ENCODE measurements at places on chromosomes 7 and 10. TPM values are rescaled to one million over a fixed set of nuclear protein-coding genes. Genes with fewer than 3 reads are reported as not detected.

DNA sequence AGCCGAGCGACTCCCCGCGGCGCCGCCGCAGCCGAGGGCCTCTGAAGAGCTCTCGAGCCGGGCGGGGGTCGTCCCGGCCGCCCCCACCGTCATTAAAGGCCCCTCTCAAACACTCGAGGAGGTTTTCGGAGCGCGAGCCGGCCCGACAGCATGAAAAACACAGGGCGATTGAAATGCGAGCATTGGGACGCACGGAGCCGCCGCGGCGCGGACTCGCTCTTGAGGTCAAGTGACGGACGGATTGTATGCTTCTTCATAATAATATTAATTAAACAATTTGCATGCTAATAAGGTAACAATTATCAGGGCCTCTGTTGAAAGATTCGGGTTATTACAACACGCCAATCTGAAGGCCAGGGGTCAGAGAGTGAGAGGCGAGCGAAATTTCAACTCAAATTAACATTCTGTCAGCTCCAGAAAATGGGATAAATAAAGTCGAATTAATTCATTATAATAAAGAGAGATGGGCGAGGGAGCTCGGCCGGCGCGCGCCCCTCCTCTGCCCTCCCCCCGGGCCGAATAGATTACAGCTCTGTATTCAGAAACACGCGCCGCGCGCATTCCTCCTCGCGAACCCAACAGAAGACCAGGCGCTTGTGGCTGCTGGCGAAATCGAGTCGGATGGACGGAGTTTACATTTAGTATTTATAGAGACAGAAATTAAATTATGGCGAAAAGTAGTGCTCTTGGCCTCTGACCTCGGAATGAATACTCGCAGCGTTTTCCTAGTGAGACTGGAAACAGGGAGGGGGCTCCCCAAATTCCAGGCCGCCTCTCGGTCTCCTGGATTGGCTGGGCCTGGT is 2.1 kb upstream of the UNCX start:
- no peak for DNase-seq
- peak overlapping the region; percentile 22 for H3K4me3 ChIP-seq
- no peak overlapping the region for H3K27ac ChIP-seq
- peaks cover 36% of the 10 kb centered on the region for H3K27me3 ChIP-seq

DNA sequence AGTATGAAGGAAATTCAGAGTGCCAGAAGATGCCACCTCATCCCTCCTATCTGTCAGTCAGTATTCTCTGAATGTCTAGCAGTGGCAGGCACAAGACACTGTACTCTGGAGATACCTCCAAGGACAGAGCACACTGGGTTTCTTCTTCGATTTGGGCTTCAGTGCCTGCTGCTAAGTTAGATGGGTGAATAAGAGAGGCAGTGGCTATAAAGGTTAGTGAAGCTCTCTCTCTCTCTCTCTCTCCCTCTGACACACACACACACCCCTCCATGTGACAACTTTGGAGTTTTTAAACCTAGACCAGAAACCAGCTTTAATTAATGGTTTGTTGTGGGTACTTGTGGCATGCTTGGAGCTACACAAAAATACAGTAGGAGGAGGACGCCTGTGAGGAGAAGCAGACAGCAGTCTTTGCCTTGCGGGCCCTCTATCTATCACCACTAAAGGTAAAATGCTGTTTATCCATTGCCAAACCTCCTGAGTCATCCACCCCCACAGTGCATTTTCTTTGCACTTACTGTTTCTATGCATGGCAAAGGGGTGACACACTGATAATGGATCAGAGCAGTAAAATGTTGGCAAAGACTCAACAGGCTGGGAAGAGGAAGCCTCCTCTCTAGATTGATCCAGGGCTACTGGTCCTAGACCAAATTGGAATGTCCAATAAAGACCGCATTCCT is 102.5 kb downstream of the TRIL start:
- DNase-seq = no peak
- H3K4me1 ChIP-seq = no peaks in the 10 kb centered on the region
- peaks cover 14% of the 10 kb centered on the region for H3K27me3 ChIP-seq

DNA sequence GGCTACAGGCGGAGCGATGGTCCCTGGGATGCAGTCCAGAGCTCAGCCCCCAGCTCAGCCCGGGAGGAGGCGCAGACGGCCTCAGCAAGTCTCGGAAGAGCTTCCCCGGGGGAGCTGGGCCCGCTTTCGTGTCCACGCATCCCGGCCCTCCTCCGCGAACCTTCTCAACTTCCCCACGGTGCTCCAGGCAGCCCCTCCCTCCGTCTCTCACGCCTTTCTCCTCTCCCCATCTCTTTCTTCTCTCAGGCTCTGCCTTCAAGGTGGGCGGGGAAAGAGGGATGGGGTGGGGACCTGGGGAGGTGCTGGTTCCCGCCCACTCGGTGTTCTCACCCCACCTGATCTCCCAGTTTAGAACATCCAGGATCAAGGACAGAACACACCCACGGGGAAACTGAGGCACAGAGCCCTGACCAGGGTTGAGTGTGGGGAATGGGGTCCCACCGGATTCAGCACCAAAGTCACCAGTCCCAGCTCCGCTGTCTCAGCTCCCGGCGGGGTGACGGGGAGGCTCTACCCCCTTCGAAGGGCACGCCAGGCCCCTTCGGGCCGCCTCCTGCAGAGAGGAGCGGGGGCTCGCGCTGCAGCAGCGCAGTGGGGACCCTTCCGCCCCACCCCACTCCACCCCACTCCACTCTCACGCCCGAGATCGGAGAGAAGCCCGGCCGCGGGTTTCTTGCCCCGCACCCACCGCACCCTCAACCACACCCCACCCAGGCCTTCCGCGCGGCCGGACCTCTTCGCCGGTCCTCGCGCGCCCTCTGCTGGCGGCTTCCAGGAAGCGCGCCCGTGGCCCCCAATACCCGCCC is 18.2 kb downstream of the POLL start:
- no peaks in the 10 kb centered on the region for H3K27me3 ChIP-seq
- H3K36me3 ChIP-seq = no peaks in the 10 kb centered on the region
- H3K4me3 ChIP-seq = peak overlapping the region; percentile 82
- H3K27ac ChIP-seq = no peak overlapping the region
- H3K4me1 ChIP-seq = peaks cover 11% of the 10 kb centered on the region
- peak; percentile 57 for DNase-seq

GRCh38 chr10:101130984-101131961 is at the start of gene TLX1:
TSS of gene TLX1 (plus strand) at chr10:101131300. CDS start at chr10:101131542, 242 bp downstream.
- H3K4me3 ChIP-seq = peak within 1 kb of the TSS; percentile 61
- H3K36me3 ChIP-seq = no peaks in the 10 kb centered on the region
- H3K4me1 ChIP-seq = peaks cover 11% of the 10 kb centered on the region
- no peak within 1 kb of the TSS for H3K27ac ChIP-seq
- DNase-seq = no peak

GRCh38 chr10:121658611-121659010 is 60.4 kb upstream of the FGFR2 start:
- no peak for DNase-seq
- H3K4me3 ChIP-seq = no peak overlapping the region
- H3K36me3 ChIP-seq = no peaks in the 10 kb centered on the region
- no peak overlapping the region for H3K27ac ChIP-seq
- H3K4me1 ChIP-seq = no peaks in the 10 kb centered on the region
- no peaks in the 10 kb centered on the region for H3K27me3 ChIP-seq

- H3K36me3 ChIP-seq = no peaks in the 10 kb centered on the region
- no peaks in the 10 kb centered on the region for H3K27me3 ChIP-seq
- no peak for DNase-seq
- no peak overlapping the region for H3K4me3 ChIP-seq
Observed at GRCh38 chr10:128912568-128913311, 554.3 kb upstream of the MGMT start.

The RBP3 gene
- total RNA-seq = not detected

The SFXN3 gene
- total RNA-seq = 90.4 TPM

The TAS2R40 gene
- total RNA-seq = not detected
